ENCODE measurements at places on chromosomes 12 and 14.

DNA sequence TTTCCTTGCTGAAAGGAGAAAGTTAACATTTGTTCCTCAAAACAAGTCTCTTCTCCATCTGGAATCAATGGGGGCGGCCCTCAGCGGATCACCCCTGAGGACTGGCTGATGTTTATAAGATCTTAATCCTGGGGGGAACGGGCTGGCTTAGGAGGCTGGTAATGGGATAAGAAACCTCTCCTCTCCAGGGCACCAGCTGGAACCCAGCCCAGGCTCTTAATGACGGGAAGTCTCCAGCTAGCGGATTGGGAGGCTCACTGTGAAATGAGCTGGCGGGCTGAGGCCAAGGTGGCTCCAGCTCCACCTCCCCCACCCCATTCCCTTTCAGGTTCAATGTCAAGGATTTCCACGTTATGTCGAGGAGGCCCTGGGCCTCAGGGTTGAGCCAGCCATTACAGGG lies 1133.0 kb downstream of the VRK1 start:
- no peak for DNase-seq

DNA sequence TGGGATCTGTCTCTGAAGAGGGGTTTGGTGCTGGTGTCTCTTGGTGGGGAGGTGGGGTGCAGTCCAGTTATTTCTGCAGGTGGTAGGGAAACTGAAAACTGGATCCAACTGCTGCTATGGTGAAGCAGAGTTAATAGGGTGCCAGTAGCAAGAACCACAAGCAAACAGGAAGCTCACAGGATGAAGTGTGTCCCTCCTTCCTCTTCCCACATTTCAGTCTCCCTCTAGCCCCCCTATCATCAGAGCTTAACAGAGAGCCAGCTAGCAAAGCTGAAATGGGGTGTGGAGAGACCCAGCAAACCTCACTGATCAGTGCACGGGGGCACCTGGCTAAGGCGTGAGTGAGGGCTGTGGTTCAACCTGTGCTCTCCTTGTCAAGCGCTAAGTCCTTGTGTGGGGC lies 69.1 kb upstream of the C12orf71 start:
- no peak for DNase-seq

GRCh38 chr12:103399986-103400385 lies 95.8 kb downstream of the C12orf42 start:
- DNase-seq, result no peak

DNA sequence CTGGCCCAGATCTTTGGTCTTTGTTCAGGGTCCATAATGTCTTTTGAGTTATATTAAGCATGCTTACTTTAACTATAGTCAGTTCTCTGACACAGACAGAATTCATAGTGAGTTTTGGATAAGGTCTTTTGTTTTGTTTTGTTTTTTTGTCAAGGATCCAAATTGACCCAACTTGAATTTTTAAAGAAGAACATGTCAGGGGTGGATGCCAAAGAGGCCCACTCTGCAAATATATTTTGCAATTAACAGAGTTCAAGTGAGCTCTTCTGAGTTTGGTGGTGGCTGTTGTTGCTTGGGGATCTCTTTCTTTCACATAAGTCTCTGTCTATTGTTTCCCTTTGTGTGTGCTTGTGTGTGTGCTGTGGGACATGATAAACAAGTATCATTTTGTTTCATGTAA lies 34.4 kb upstream of the PMCH start:
- no peak for DNase-seq

DNA sequence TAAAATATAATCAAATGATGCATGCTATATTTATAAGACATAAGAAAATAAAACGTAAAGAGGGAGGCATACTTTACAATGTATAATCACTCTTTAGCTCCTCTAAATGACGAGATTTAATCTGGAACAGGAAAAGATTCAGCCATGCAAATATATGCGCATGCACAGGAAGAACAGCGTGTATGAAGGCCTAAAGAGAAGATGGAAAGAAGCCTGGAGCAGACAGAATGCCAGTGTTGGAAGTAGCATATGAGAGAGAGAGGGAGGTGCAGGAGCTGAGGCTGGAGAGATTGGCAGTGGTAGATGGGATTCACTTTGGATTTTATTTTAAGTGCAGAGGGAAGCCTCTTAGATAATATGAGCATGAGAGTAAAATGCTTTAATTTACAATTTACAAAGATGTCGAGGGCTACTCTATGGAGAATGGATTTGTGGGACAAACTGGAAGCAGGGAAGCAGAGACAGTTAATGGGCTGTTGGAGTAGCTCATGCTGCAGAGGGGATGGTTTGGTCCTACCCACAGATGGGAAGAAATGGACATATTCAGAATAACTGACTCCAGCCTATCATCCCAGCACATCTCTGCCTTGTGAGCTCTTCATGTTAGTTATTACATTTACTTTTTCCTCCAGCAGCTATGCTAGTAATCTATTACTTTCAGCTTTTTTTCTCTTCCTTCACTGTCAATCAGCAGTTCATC lies 411.1 kb downstream of the TMTC2 start:
- DNase-seq, result no peak

DNA sequence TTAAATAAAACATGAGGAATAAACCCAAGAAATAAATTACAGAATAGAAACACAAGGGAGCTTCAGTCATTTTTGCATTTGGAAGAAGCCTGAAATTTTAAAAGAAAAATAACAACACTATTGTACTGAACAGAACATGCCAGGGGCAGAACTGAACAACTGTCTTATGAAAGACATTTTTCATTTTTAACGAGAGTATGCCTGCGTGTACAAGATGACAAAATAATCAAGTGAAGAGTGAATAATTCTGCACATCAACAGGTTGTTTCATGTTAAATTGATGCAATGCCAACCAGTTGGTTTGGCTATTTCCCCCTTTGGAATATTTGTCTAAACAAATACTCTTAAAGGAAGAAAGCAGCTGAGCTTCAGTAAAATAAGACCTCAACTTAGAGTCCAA lies 103.3 kb upstream of the BTG1 start:
- DNase-seq, result no peak

GRCh38 chr14:100067971-100068959 lies 3.0 kb downstream of the EVL start:
- no peak for DNase-seq
